ENCODE measurements at places on chromosomes 16 and 17. TPM values are rescaled to one million over a fixed set of nuclear protein-coding genes. Genes with fewer than 3 reads are reported as not detected.

Gene PRAC2
- 5.0 TPM for total RNA-seq

Gene PEMT
- 39.9 TPM for total RNA-seq

Gene CCL15
- not detected for total RNA-seq

Gene CDRT15L2
- not detected for total RNA-seq

Gene KRT36
- not detected for total RNA-seq

Gene SLC12A3
- not detected for total RNA-seq

Gene RND2
- total RNA-seq = not detected

Gene CD300H
- not detected for total RNA-seq

Gene POLR3E
- 81.6 TPM for total RNA-seq

Gene MARF1
- total RNA-seq = 3.2 TPM

Gene IL17C
- not detected for total RNA-seq

Gene CCDC92B
- total RNA-seq = not detected

Gene GALR2
- total RNA-seq = not detected

Gene ZNF688
- 4.0 TPM for total RNA-seq

Gene NPW
- not detected for total RNA-seq

Gene AKAP10
- total RNA-seq = 10.0 TPM

Gene RASL10B
- total RNA-seq = 2.6 TPM

Gene CLEC19A
- total RNA-seq = not detected

Gene PMP22
- total RNA-seq = 8.9 TPM

Gene AATK
- not detected for total RNA-seq

Gene SLC38A8
- not detected for total RNA-seq

Gene MYH8
- total RNA-seq = not detected

Gene SPSB3
- 34.3 TPM for total RNA-seq

Gene RNF157
- 0.40 TPM for total RNA-seq

Gene STX1B
- total RNA-seq = not detected

Gene GCGR
- not detected for total RNA-seq

Gene OR2C1
- total RNA-seq = not detected

Gene SLC35G6
- total RNA-seq = not detected

Gene TOX3
- total RNA-seq = not detected

Gene TP53TG3
- not detected for total RNA-seq

Gene TNFRSF13B
- total RNA-seq = not detected

Gene C16orf86
- total RNA-seq = not detected

Gene SYNGR3
- total RNA-seq = not detected

Gene TMEM94
- total RNA-seq = 10.7 TPM

Gene SLC52A1
- total RNA-seq = not detected

Gene FKBP10
- 258 TPM for total RNA-seq

Gene NEK8
- 4.0 TPM for total RNA-seq

Gene CA10
- total RNA-seq = not detected

Gene CACNG5
- not detected for total RNA-seq

Gene MPV17L
- 1.3 TPM for total RNA-seq

Gene ATF7IP2
- 43.4 TPM for total RNA-seq

Gene RSAD1
- total RNA-seq = 69.2 TPM

Gene DOC2A
- total RNA-seq = not detected

Gene NOG
- total RNA-seq = 7.0 TPM

Gene CSH1
- not detected for total RNA-seq

Gene CLEC3A
- total RNA-seq = not detected

Gene GPR142
- not detected for total RNA-seq

Gene C16orf89
- total RNA-seq = not detected

Gene TBC1D3G
- total RNA-seq = not detected

Gene PTGES3L
- total RNA-seq = not detected

Gene LRRC36
- total RNA-seq = 0.33 TPM

Gene DCTPP1
- 106 TPM for total RNA-seq

Gene TMC5
- not detected for total RNA-seq

Gene HLF
- total RNA-seq = 1.9 TPM

Gene CACNA1G
- total RNA-seq = not detected

Gene HASPIN
- 13.0 TPM for total RNA-seq

Gene KRT39
- total RNA-seq = not detected

All from MG63 (cell line).